ENCODE measurements at places on chromosomes 4 and X.

- DNase-seq = no peak
Observed at GRCh38 chr4:53579826-53580225, 11.5 kb downstream of the LNX1 start.

GRCh38 chr4:36285784-36286480 lies 4.5 kb downstream of the DTHD1 start:
- DNase-seq = peak; percentile 92

DNA sequence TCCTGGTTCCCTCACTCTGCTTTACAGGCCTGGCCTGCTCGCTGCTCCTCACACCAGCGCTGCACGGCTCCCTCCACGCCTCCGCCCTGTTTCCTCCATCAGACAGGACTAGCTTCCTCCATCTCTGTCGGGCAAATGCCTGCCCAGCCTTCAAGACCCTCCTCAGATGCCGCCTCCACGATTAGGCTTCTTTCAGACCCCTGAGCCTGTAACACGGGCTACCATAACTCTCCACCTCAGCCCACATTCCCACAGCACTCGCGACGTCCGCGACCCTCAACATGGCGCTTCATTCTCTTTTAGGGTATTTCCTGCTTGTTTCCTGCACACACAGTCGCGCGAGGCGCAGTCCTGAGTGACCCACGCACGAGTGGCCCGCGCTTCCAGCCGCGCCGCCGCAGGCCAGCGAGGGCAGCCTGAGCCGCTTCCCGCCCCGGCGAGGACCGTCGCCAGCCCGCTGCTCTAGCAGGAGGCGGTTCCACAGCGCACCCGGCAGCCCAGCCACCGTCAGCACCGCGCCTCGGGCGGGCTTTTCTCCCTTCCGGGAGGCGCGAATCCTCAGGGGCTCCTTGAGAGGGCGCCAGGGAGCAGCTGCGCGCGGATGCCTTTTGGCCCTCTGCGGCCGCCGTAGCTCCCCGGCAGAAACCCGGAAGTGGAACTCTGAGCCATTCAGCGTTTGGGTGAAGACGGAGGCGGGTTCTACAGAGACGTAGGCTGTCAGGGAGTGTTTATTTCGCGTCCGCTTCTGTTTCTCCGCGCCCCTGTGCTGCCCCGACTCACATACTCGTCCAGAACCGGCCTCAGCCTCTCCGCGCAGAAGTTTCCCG lies at the start of gene FRG1:
Gene FRG1 (plus strand): TSS at position 695 of the 827 bp plus-strand sequence. CDS start 138 bp downstream, outside the sequence.
- DNase-seq = peak; percentile 99

DNA sequence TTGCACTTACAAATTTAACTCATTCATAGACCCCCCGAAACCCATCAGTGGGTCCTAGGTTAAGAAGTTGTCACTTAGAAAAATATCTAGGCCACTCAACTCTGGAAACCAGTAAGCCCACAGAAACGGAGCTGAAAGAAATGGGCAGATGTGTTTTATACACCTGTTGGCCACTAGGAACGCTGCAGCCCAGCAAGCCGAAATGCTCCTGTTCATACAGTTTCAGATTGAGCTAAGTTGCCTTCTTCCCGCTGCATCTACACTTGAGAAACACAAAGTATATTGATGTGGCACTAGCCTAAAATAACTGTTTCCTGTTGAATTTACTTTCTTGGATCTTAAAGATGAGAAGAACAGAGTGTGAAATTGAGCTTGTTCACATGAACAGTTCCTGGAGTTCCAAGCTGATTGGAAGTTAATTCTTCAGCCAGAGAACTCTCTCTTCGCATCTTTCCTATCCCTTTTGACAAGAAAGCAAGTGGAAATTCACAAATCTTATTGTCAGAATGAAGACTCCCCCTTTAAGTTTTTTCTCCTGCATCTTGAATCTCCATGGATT lies 174.1 kb downstream of the RBMX2 start:
- DNase-seq = peak; percentile 62

DNA sequence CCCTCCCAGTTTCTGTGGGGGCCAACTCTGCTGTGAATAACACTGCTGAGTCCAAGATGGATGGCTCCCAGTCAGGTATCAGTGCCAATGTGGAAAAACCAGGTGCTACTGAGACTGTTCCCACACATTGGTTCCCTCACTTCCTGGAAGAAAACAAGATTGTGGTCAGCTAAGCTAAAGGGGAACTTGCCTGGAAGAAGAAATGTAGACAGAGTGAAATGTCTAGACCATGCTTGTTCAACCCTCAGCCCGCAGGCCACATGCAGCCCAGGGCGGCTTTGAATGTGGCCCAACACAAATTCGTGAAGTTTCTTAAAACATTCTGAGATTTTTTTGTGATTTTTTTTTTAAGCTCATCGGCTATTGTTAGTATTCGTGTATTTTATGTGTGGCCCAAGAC lies 28.6 kb upstream of the UTP14A start:
- DNase-seq = no peak

DNA sequence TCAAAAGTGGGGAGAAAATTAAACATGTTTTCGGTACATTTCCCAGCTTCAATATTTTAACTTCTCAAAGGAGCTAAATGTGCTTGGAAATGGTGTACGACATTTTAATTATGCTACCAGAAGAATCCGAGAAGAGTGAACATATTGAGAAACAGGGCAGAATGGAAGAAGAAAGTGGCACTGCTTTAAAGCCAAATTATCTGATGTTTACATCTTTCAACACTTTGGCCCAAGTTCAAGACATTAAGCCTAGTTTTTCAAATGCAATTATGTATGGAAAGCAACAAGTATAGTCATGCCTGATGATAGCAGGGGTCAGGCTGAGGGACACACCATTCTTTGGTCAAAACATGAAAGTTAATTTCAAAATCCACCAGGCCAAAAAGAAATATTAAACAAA lies 577.9 kb upstream of the ZFP42 start:
- no peak for DNase-seq

DNA sequence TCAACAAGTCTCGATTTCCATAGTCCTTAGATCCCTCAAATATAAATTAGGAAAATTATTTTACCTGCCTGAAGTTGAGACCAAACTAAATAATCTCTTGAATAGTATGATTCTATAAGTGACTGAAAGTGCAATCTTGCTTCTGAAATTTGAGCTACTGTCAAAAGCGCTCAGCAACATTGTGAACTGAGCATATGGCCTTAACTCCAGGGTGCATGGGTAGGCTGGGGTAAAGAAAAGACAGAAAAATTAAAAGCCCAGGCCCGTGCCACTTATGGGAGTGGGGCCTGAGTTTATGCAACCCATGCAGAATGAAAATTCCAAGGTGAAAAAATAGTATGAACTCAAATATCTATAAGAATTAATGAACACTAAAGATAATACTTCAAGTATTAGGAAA lies 9.8 kb downstream of the PGRMC2 start:
- no peak for DNase-seq

DNA sequence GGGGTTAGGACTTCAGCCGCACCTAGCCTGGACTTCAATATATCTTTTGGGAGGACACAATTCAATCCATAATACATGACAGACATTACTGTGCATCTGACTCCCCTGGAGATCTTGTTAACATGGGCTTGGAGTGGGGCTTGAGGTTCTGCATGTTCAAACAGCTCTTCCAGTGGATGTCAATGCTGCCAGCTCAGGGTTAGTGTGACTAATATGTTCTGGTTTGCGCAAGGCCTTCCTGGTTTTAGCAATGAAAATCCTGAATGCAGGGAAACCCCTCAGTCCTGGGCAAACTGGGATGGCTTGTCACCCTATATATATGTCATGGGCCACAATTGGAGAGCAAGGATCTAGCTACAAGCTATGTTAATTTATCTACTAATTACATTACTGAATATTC lies 2.7 kb upstream of the TSPAN7 start:
- no peak for DNase-seq

GRCh38 chr4:5712517-5712916 lies 1.5 kb downstream of the EVC start:
- no peak for DNase-seq

- DNase-seq = no peak
Observed at GRCh38 chrX:15405846-15406245, 21.6 kb upstream of the VEGFD start.

DNA sequence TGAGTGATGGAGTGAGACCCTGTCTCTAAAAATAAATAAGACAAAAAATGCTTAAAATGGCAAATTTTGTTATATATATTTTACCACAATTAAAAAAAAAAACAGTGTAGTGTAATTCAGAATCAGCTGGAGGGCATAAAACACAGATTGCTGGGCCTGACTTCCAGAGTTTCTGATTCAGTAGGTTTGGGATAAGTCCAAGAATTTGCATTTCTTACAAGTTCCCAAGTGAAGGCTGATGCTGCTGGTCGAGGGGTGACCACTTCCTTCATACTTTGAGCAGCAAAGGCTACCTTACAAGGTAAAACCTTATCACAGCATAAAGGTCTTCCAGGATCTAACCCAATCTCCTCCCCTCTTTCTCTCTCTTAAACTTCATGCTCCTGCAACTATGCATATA lies 40.7 kb downstream of the KLHL8 start:
- DNase-seq = no peak

DNA sequence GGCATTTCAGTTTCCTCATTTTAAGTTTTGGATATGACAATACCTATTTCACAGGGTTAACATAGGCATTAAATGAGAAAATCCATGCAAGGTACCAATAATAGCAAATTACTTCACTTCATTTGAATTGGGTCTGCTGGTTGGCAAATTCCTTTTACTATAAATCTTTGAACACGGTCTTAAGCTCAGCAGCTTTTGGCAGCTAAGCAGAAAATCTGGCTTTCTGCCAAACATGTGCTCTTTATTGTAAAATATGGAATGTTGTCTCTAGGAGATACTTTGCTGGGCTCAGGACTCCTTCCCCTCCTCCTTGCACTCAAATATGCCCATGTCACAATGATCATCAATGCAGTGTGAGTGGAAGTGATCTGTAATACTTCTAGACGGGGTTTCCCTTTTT lies 16.8 kb upstream of the DMP1 start:
- DNase-seq = no peak

GRCh38 chrX:134760650-134761049 lies 102.4 kb upstream of the PLAC1 start:
- DNase-seq = no peak

- no peak for DNase-seq
Observed at GRCh38 chr4:173652283-173652931, 122.4 kb upstream of the HAND2 start.

DNA sequence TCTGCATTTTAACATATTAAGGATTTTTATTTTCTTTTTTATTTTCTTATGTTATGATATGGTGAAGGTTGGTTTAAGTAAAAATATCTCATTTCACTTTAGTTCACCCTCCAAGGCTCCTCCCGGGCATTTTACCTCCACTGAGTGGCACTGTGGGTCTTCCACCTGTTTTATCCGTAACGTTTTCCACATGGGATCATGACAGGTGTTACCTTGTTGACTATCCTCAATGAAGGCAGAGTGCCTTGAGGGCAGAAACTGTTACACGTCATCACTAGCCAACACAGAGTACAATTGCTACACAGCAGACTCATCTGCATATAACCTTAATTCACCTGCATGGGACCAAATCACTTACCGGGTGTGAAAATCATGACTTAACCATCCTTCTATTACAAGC lies 105.8 kb downstream of the GEMIN8 start:
- no peak for DNase-seq

DNA sequence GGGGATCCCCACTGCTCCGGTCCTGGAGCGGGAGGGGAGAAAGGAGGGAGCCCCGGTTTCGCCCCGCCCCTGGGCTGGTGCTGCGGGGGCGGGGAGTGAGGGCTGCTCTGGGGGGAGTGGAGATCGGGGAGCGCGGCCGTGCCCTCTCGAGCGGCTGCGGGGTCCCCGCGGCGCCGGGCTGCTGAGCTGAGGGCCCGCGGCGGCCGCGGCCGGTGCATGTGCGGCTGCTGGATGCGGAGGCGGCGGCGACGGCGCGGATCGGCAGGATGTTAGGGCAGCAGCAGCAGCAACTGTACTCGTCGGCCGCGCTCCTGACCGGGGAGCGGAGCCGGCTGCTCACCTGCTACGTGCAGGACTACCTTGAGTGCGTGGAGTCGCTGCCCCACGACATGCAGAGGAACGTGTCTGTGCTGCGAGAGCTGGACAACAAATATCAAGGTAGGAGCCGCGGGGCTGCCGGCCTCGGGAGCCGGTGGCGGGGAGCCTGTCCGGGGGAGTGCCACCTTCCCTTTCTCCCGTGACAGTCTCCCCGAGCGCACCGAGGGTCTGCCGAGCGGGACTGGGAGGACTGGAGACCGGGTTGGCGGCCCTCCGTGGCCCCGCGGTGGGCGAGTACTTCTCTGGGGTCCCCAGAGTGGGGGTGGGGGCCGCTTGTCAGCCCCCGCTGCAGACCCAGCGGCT lies at the start of gene ING2:
Gene ING2 (plus strand): TSS at position 129 of the 681 bp plus-strand sequence. CDS start 138 bp downstream, at position 267.
- no peak for DNase-seq

DNA sequence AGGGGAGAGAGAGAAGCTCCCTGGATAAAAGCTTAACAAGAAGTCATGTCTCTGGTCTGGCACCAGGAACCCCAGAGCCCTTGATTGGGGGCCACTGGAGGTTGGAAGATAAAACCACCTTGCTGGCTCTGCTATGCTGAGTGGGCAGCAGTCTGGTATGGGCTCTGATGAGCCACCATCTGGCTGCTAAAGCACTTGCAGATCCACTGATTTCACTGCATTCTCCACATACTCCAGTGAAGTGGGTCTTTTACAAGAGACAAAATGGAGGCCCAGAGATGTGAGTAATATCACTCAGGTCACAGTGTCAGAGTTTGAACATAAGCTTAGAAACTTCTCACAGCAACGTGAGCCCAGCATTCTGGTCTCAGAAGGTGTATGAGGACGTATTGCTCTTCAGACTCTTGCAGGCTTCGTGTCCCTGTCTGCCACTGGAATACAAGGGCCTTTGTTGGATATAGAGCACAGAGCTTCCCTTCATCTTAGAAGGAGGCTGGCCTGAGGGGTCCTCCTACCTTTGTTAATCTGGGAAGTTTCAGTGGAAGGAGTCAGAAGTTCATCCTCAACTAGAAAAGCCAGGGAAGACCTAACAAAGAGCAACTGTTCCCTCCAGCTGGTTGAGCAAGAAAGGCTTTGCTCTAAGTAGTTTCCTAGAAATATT lies 11.8 kb downstream of the CLDN2 start:
- no peak for DNase-seq

DNA sequence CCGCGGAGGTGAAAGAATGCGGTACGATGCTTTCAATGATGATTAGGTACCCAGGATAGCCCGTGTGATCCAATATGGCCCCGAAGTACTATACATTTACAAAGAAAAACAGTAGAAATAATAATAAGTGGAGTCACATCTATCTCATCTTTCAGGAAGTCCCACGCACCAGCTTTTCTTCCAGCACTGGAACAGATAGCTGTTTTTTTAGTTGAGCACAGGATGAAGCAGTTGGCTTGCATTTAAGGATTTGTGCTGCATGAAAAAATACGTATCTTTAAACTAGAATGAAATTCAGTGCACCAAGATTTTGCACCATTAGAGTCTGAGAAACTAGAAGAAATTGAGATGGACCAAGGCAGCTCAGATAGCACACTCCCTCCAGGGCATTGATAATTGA lies 44.1 kb downstream of the SMIM20 start:
- DNase-seq = no peak

- no peak for DNase-seq
Observed at GRCh38 chrX:129556806-129557315, 16.8 kb downstream of the OCRL start.

DNA sequence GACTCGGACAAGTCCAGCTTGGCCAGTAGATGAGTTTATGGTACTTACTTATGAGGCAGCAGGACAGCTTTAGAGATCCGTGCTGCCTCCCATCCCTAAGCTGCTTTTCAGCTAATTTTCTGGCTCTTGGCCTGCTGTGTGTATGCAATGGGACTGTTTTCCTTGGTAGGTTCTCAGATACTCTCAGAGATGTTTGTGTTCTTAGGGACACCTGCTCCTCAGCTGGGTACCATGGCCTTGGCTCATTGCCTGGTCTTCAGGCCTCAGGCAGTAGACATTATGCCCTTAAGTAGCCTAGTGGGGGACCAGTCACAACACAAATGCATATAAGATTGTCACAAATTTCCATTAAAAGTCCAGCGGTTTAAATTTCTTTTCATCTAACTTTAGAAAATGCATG lies 688.0 kb downstream of the PCDH7 start:
- no peak for DNase-seq

Measured in activated CD4-positive, alpha-beta T cell treated with anti-CD3 and anti-CD28 coated beads, Interleukin-2, amount 10 ng/mL, durations not matched to agents 24 days and 14 days (primary cell).